Activated CD4-positive, alpha-beta T cell treated with anti-CD3 and anti-CD28 coated beads, Interleukin-2, amount 50 U/mL, for 24 hours (primary cell): ENCODE measurements at places on chromosomes 13 and 19.

GRCh38 chr19:50475101-50475568 is 1.2 kb upstream of the EMC10 start:
- DNase-seq, result no peak

- DNase-seq, result no peak
Measured at GRCh38 chr13:98775844-98776598, 23.5 kb upstream of the SLC15A1 start.

DNA sequence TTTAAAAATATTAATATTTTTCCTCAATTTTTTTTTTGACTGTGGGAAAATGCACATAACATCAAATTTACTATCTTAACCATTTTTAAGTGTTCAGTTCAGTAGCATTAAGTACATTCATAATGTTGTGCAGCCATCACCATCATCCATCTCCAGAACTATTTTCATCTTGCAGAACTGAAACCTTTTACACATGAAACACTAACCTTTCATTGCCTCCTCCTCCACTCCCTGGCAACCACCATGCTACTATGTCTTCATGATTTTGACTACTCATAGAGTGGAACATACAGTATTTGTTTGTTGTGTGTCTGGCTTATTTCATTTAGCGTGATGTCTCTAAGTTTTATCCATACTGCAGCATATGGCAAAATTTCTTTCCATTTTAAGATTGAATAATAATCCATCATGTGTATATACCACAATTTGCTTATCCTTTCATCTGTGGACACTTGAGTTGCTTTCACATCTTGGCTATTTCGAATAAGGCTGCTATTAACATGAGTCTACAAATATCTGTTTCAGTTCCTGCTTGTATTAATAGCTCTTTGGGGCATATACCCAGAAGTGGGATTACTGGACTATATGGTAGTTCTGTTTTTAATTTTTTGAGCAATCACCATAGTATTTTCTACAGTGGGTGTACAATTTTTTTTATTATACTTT is 376.4 kb downstream of the MTUS2 start:
- no peak for DNase-seq

DNA sequence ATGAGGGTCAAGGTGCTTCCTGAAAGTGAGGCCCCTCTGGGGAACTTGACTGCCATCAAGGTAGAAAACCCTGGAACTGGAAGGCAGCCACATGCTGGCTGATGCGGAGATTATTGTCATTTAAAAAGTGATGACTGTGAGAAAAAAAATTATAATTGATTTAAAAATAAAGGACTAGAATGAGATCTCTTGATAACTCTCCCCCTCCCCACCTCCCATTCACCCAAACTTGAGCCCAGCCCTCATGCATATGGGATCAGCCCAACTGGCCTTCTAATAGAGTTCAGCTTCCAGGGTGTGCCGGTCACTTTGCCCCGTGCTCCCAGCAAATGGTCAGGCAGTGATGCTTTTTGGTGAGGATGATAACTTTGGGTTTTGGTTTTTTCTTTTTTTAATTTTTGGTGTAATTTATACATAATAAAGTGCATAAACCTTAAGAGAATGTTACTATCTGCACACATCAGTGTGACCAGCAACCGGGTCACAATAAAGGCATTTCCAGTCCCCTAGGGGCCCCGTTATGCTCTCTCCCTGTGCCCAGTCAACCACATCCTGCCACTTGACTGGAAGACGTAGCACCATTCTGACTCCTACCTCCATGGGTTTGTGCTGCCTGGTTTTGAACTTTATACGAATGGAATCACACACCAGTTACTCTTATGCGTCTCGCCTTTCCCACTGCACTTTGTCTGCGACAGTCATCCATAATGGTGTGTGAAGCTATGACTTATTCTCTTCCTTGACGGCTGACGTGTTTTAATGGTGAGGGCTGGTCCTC is 187.9 kb downstream of the USP12 start:
- DNase-seq, result no peak

- DNase-seq, result no peak
Measured at GRCh38 chr13:76481738-76482137, 404.5 kb downstream of the KCTD12 start.

- no peak for DNase-seq
Measured at GRCh38 chr13:38430796-38431195, 81.1 kb downstream of the UFM1 start.

GRCh38 chr19:2806736-2807378 is 12.8 kb upstream of the ZNF554 start:
- DNase-seq, result no peak

GRCh38 chr13:79427883-79428282 is 21.8 kb upstream of the RBM26 start:
- DNase-seq, result no peak

DNA sequence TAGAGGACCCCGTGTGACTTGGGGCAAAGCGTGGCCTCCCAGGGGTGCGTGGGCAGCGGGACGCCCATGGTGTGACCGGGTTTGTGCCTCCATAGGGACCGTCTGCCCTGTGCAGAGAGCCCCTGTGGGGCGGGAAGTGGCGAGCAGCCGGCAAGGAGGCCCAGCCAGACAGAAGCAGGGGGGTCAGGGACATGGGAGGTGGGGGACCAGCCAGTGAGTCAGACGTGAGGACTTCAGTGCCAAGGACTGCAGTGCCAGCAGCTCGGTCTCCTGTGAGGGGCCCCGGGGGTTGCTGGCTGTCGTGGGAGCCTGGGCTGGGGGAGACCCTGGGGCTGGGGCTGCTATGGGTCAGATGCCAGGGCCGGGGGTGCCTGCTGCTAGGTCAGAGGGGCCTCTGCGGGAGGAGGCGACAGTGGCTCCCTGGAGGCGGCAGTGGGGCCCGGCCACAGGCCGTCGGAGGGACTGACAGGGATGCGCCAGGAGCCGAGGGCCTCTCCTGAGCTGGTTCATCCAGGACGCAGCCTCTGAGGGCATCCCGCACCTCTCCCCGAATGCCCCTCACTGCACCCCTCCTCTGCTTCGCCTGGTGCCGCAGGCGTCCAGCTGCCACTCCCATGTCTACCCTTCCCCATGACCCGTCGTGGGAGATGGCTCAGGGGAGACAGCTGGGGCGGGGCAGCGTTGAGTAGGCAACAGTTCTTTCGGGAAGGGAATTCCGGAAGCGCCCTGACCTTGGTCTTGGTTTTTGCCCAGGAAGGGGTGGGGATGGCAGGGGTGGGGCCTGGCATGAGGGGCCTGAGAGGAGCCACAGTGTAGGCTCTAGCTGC is 80.0 kb downstream of the KDM4B start:
- DNase-seq, result no peak

- DNase-seq, result no peak
Measured at GRCh38 chr13:21964686-21965085, 293.8 kb downstream of the FGF9 start.

GRCh38 chr19:30305346-30306060 is 66.7 kb upstream of the ZNF536 start:
- no peak for DNase-seq

GRCh38 chr13:78650717-78651083 is 8.3 kb downstream of the OBI1 start:
- DNase-seq, result no peak

- DNase-seq, result no peak
Measured at GRCh38 chr19:31337008-31337914, 12.0 kb downstream of the TSHZ3 start.
